ENCODE measurements at places on chromosomes 7 and 10.

DNA sequence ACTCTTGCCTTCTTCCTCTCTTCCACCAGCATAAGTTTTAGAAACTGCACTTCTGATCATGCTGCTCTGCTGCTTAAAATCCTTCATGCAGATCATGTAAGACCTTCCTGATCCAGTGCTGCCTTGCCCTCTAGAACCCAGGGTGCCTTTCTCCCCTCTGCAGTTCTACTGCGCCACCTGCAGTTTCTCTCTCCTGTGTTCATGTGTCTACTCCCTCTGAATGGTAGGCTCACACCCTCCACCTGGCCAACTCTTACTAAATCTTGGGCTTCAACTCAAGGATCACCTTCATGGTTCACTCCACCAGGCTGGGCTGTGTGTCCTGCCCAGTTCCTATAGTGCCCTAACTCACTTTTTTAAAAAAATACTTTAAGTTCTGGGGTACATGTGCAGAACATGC, 174.6 kb upstream of the ITGB1 start:
- no peak for ATAC-seq

DNA sequence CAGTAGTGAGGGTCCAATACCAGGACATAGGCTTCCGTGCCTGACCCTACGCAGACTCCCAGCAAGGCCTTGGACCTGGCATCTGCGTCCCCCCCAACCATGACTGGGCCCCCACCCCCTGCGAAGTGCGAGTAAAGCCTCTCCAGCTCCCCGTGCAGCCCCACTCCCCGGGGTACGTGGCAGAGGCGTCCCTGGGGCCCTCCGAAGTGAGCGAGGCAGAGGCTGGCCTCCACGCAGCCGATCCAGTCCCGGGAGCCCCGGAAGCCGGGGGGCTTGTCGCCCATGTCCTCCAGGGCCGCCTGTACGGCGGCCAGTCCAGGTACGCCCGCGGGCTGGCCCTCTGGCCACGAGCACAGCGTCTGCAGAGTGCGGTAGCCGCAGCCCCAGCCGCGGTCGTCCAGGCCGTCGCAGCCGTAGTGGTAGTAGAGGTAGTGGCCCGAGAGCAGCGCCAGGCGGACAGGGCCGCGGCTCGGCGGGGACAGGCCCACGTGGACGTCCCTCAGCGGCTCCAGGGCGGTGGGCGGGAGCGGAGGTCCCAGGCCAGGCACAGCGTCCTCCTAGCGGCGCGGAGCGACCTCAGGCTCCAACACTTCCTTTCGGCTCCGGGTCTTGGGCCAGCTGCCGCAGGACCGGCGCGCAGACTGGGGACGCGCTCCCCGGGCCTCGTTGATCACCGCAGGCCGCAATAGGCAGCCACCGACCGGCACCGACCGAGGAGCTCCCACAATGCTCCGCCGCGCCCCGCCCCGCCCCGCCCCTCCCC, at the start of gene UFSP1:
UFSP1 (minus strand) TSS at position 728 of the 763 bp plus-strand sequence; CDS start at position 284, 444 bp downstream.
- ATAC-seq: peak; percentile 37

GRCh38 chr7:129228633-129229032, 3.8 kb downstream of the AHCYL2 start:
- ATAC-seq: no peak

DNA sequence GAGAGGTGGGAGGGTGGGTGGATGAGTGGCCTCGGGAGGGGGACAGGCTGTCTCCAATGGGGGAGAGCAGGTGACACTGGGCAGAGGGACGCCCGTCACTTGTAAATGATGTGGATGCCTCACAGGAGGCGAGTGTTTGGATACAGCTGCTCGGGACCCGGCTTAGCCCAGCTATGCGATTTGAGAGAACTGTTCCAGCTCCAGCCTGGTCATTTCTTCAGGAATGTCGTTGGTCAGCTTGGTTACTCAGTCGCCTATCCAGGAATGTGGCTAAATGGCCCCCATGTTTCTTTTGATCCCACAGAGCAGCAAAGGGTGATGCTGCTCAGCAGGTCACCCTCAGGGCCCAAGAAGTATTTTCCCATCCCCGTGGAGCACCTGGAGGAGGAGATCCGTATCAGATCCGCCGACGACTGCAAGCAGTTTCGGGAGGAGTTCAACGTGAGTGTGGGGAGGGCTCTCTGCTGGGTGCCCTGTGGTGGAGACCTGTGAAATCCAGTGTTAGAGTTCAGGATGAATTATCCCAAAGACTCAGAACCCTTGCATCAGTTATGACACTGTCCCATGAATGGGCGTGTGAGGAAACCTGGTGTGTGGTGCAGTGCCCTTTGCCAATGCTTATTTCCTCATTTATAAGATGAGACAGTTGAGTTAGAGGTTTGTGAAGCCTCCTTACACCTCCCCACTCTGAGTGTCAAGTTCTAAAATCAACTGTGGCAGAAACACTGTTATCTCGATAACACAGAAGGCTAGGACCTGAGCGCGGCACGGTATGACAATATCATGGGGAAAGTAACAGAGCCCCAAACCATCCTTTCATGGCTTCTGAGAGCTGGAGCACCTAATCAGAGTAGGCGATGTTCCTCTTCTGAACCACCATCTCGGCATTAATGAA, 76.8 kb downstream of the MKI67 start:
- ATAC-seq: no peak

DNA sequence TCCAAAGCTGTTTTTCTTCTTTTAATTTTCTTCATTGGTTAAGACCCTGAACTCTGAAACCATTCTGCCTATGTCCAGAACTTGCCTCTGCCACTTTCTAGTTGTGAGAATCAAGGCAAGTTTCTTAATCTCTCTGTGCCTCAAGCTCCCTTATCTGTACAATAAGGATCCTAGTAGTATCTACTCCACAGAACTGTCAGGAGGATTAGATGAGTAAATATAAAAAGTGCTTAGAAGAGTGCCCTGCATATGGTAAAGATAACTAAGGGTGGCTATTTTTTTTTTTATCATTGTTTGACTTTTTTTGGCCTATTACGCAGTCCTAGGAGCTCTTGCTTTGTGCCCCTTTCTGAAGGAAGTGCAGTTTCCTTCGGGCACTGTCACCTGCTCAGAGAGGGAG, 46.4 kb upstream of the RAPGEF5 start:
- no peak for ATAC-seq

DNA sequence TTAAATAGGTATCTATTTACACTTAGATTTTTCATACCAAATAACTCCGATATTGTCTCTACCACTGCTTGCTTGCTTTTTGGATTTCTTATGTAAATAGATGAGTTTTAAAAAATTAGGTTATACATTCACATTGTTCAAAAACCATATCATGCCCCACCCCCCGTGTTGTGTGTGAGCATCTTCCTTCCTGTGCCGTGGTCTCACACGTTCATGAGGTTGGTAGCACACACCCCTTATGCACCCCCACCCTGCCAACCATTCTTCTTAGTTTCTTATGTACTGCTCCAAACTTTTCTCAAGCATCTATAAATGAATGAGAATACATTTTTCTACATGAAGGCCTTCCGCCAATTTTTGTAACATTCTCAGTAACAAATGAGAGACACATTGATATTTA, 115.6 kb downstream of the FANK1 start:
- ATAC-seq: no peak

DNA sequence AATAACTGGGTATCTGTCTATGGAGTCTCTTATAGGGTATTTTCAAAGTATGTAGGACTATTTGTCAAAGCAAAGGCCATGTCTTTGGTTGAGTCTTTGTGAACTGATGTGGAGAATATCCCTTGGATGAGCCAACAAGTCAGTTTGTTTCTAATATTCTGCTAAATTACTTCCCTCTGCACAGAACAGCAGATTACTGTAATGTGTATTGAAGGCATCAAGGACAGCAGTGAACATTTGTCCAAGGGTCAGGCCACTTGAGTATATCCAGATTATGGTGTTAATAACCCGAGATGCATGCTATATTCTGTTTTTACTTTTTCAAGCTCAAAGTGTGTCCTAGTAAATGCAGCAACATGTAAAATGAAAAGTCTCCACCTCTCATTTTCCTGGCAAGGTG, 144.2 kb upstream of the GLI3 start:
- no peak for ATAC-seq

DNA sequence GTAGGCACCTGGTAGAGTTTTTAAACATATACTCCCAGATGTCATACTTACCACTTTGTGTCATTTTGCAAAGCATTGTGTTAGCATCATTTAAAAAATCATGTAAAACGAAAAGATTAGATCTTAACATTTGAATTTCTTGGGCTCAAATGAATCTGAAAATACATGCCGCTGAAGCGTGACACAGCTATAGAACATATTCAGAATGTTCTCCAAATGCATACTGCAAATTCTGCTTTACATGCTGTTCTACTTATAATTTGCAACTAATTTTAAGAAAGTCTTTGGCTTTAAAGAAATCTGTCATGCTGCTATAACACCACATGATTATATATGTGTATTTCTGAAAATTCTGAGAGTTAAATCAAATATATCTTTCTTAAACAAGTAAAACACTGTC, 109.2 kb upstream of the CAV2 start:
- ATAC-seq: no peak

GRCh38 chr10:60299961-60300883, 89.5 kb downstream of the ANK3 start:
- no peak for ATAC-seq

DNA sequence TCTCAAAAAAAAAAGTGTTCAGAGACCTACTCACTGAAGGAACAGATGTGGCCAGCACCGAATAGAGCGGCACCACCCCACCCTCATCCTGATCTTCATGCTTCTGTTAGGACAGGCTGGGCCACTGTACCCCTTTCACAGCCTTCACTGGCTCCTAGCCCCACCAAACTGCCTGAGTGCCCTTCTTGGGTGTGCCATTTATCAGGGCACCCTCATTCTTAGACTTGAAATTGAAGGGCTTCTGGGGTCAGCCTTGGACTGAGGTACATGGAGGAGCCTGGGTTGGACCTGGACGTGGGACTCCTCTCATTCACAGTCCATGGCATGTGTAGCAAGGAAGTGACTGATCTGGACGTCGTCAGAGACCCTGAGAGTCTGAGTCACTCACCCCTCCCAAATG, 190.3 kb downstream of the COBL start:
- no peak for ATAC-seq

GRCh38 chr7:87473986-87474385, 1.5 kb downstream of the ABCB4 start:
- peak; percentile 8 for ATAC-seq

- ATAC-seq: no peak
Observed at GRCh38 chr7:159084069-159084801, 60.4 kb downstream of the VIPR2 start.

- peak; percentile 67 for ATAC-seq
Observed at GRCh38 chr10:5659702-5660528, 6.5 kb downstream of the ASB13 start.

DNA sequence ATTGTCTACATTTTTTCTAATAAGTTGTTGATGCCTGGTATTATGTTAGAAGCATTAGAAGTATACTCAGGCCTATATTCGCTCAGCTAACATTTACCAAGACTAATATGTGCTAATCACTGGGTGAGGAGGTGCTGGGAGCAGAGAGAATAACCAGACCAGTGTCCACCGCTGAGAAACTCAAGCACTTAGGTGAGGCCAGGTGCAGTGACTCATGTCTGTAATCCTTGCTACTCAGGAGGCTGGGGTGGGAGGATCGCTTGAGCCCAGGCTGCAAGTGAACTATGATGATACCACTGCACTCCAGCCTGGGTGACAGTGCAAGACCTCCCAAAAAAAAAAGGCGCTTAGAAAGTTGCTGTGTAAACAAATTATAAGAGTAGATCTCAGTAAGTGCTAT, 182.2 kb upstream of the AOAH start:
- no peak for ATAC-seq

GRCh38 chr10:131043039-131043691, 268.4 kb downstream of the TCERG1L start:
- ATAC-seq: no peak

DNA sequence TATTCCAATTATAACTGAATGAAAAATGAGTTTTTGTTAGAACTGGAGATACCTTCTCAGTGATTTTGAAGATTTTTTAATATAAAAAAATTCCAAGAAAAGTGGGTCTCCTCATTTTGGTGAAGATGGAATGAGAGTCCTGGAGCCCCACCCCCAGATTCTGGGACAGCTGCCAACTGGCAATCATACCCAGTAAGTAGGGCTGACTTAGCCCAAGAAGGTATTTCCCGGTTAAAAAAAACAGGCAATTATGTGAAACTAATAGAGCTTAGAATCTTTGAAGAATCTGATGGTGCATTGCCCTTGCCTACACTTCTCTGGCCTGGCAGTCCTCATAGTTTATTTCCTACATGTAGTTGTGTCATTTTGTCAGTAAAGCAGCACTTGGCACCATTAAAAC, 52.8 kb upstream of the VWDE start:
- ATAC-seq: no peak

- ATAC-seq: no peak
Observed at GRCh38 chr10:46026106-46026505, 4.3 kb downstream of the NCOA4 start.

DNA sequence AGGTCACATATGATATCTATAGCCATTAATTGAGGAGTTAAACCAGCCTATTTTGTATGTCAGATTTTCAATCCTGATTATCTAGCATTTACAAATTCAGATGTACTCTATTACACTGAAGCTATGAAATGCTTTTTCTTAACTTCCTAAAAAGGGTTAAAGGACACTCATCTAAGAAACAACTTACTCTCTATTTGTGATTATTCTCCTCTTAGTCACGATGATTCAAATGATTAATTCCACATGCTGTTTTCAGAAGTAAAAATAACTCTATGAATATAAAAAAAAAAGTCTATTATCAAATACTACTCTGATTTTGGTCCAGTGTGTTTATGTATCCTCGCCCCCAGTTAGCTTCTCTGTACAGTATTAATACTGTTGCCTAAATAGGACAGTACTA, 1199.9 kb downstream of the GATA3 start:
- no peak for ATAC-seq

DNA sequence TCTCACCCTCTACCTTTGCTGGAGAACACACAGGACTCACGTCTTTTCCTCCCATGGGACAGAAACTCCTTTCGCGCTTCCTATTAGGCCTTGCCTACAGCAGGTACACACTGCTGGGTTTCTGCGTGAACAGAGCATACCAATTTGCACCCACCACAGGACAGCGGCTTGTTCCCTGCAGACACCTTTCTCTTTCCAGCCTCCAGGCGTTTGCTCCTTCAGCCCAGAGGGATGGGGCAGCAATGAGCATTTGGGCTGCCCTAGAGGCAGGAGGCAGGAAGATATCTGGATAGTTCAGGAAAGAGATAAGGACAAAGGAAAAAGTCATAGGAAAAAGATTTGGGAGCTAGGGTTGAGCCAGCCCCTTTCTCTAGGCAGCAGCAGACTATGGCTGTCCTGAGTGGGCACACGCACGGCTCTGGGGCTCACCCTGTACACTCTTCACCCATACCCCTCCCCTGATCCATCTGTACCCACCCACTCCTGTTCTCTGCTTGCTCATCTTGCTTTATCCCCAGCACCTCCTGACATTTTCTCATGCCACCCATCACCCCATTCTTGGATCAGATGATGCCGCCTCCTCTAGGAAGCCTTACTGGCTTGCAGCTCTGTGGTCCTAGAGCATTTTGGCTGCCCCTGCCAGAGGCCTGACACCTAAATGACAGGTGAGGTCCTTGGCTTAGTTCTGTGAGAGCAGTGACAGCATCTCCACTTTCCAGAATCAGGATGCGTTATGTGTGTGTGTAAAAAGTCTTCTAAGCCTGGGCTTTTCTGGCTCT, 40.7 kb upstream of the SPDYE3 start:
- ATAC-seq: no peak

Data from activated CD4-positive, CD25-positive, alpha-beta regulatory T cell treated with anti-CD3 and anti-CD28 coated beads, Interleukin-2, amount 50 U/mL, for 24 hours (primary cell).